ENCODE measurements at places on chromosomes 16 and 17.

GRCh38 chr17:50507871-50508572, at the start of gene MYCBPAP:
Gene MYCBPAP, plus strand, starts transcription at chr17:50508439. Its CDS starts 236 bp downstream, at chr17:50508675.
- peak; percentile 48 for DNase-seq

DNA sequence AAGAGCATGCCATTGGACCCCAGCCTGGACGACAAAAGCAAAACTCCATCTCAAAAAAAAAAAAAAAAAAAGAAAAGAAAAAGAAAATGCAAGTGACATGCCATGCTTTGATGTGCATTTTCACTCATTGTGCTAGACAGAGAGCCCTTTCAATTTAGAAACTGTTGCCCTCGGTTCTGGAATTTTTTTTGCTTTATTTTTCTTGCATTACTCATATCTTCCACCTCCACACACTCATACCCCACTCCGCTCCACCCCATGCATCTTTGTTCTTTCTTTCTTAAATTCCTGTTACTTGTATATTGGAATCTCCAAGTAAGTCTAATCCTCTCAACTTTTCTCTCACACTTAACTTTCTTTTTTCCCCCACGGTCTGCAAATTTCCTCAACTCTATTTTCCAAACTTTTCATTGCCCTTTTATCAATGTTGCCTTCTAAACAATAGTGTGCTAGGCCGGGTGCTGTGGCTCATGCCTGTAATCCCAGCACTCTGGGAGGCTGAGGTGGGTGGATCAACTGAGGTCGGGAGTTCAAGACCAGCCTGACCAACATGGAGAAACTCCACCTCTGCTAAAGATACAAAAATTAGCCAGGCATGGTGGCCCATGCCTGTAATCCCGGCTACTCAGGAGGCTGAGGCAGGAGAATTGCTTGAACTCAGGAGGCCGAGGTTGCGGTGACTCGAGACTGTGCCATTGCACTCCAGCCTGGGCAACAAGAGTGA, 16.8 kb upstream of the SUZ12 start:
- no peak for DNase-seq

GRCh38 chr16:6362321-6362720, 970.3 kb upstream of the RBFOX1 start:
- no peak for DNase-seq

GRCh38 chr16:16092925-16093627, 130.2 kb downstream of the ABCC6 start:
- no peak for DNase-seq

- no peak for DNase-seq
Observed at GRCh38 chr16:81838794-81839193, 59.7 kb downstream of the PLCG2 start.

GRCh38 chr16:77850636-77851333, 62.4 kb downstream of the VAT1L start:
- no peak for DNase-seq

DNA sequence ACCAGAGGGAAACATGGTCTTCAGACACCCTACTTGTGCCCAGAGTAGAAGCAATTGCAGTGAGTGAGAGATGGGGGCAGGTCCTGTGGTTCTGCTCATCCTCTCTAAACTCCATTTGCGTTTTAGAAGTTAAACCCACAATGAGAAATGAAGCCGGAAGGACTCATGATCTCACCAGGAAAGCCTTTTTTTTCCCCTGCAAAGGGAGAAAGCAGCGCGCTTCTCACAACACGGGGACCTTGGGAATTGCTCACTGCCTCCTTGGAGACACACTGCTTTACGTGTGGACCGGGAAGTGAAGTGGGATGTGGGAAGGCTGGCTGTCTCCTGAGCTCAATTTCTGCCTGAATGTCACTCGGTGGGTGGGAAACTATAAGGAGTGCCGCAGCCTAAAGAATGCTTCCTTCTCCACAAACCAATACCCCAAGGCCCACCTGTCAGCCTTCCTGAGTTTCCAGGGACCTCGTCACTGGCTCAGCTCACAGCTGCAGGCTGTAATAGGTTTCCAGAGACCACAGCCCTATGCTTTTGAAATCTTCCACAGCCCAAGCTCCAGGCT, 365.4 kb downstream of the XYLT1 start:
- no peak for DNase-seq

- no peak for DNase-seq
Observed at GRCh38 chr17:2366747-2367494, 29.6 kb downstream of the SGSM2 start.

DNA sequence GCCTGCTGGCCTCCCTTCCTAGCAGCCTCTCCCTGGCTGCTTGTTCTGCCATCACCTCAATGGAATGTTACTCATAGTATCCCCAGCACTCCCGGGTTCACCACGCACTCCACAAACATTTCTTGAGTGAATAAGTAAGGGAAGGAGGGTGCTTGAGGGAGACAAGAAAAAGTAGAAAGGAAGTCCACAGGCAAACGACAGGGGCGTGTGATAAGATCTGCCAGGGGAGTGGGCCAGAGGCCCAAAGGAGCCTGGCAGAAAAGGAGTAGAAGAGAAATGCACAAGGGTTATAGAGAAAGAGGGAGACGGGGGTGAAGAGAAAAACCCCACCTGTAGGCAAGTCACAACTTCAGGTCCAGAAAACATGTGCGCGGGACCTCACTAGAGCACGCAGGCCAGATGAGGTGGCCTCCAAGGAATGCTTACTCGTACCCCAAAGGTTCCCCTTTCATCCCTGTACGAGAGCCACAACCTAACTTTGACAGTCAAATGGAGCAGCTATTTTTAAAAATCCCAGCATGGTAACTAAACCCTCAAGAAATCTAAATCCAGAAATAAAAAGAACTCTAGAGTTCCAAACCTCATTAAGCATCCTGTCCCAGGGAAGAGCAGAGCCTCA, 6.6 kb downstream of the ZDHHC7 start:
- no peak for DNase-seq

GRCh38 chr17:33113276-33113990, 121.8 kb downstream of the SPACA3 start:
- no peak for DNase-seq

DNA sequence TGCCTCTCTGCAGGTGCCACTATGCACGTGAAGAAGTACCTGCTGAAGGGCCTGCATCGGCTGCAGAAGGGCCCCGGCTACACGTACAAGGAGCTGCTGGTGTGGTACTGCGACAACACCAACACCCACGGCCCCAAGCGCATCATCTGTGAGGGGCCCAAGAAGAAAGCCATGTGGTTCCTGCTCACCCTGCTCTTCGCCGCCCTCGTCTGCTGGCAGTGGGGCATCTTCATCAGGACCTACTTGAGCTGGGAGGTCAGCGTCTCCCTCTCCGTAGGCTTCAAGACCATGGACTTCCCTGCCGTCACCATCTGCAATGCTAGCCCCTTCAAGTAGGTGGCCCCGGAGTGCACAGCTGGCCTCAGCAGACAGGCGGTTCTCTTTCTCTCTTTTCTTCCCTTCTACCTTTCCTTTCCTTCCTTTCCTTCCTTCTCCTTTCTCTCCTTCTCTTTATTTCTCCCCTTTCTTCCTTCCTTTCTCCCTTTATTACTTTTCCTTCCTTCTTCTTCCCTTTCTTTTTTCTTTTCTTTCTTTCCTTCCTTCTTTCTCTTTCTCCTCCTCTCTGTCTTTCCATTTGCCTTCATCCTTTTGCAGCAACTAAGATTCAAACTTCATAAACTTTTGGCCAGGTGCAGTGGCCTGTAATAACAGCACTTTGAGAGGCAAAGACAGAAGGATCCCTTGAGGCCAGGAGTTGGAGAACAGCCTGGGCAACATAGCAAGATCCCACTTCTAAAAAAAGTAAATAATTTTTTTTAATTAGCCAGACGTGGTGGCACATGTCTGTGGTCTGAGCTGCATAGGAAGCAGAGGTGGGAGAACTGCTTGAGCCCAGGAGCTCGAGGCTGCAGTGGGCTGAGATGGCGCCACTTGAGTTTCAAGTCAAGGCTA, 46.7 kb downstream of the SCNN1B start:
- DNase-seq, result no peak

GRCh38 chr17:8310601-8311123, 621 bp downstream of the ARHGEF15 start:
- no peak for DNase-seq

DNA sequence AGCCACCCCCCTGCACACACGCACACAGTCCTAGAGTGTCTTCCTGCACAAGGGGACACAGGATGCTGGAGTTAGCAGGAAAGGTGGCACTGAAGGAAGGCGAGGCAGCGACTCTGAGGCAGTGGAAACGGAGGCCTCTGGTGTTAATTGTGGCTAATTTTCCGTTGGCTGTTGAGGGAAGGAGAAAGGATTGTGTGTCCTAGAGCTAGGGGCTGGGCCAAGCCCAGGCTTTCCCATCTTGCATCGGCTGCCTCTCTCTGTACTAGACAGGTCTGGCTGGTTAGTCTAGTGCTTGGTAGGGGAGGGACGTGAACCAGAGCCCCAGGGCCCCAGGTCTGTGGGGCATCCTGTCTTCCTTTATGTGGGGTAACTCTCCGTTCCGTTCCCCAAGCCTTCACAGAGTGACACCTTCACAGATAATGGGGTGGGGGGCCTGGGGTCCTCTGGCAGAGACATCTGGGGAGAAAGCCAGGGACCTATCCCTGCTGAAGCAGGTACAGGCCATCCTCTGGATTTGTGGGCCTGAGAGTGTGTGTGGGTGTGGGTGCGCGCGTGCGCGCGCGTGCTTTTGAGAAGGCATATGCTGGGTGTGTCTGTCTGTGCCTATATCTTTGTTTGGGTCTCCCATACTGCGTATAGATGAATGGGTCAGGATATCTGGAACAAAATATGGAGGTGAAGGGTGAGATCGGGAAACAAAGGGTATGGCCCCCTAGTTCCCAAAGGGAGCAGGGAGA, at the start of gene CHD3:
CHD3 (plus strand) TSS at position 606 of the 737 bp plus-strand sequence. CDS start 212 bp downstream, outside the sequence.
- DNase-seq, result peak; percentile 54

DNA sequence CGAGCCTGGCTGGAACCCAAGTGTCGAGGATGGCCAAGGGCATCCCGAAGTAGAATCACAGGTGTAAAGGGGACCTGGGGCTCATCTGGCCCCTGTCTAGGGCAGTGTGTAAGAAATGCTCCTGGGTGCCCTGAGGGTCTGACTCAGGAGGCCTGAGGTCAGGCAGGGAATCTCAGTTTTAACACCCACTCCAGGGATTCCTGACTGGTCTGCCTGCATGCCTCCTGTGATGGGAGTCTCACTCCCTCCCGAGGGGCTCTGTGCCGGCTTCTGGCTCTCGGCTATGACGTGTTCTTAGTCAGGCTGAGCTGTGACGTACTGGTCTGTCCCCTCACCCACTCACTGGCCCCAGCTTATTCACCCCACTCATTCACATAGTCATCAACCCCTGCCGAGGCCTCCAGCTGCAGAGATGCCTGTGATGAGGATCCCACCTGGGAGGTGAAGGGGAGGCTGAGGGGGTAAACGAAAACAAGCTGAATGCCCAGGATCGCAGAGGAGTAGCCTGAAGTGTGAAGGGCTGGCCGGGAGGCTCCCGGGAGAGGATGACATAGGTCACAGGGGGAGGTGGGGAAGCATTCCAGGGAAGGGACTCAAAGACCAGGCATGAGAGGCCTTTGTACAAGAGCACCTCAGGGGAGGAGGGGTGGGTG, 23.8 kb downstream of the FAM83G start:
- no peak for DNase-seq

DNA sequence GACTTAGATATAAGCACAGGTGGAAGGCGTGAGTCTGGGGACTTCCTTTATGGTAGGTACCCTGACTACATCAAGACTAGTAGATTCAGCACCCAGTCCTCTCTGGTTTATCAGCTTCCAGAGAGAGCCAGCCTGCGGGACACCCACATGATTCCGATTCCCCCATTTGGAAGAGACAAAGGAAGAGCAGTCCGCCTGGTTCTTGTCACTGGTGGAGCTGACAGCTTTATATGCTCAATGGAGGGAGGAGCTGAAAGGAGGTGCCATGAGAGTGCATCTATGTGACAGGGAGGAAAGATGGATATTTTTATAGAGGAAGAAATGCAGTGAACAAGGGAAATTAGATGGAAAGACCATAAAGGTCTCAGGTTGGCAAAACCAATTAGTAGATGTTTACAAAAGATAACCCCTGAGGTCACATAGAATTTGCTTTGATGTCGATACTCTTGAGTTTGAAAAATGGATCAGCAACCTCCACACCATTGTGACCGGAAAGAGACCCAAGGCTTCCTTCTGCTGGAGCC, 437.7 kb downstream of the PMP22 start:
- DNase-seq, result no peak

DNA sequence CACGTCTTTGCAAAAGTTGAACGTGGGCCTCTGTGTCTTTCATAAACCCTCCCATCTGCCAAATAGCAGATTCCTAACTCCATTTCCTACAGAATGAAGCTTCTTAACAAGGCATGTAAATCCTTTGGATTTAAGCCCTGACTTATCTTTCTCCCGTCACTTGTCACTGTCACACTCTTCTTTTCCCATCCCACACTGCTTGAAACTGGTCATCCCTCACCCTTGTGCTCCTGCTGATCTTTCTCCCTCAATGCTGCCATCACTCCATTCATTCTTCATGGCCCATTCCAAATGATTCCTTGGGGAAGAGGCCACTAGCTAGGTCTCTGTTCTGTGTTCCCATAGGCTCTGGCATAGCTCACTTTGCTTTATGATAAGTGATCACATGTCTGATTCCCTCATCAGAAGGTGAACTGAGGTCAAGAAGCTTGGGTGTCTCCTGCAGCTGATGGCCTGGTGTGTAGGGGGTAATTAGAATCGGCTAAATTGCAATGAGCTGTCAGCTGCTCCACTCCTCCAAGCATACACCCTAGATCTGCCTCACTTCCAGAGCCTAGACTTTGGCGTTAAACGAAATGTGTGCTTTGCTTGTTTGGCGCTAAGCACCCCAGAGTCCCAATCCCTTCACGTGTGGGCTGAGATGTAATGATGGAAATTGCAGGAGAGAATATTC, 61.7 kb downstream of the PECAM1 start:
- DNase-seq, result no peak

DNA sequence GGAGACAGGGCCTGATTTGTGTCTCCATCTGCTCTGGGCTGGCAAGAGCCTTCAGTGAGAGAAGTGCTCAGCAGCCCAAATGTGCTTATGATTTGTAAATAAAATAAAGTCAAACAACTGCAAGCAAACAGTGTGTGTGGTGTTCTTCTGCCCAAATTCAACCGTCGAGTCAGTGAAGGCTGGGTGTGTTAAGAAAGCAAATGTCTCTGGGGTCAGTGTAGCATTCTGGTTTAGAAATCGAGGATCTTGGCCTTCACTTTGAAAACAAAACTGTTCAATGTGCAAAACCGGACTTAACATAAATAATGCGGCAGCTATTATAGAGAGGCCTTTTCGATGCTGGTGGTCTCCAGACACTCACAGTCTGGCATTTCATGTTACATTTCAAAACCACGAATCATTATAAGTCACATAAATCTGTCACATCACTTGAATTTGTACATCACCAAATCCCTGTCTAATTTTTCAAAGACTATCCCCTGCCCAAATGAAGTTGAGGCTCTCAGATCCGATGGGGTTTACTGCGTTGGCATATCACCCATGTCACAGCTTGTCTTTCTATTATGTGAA, 158.6 kb upstream of the MYOCD start:
- no peak for DNase-seq

GRCh38 chr16:87304951-87305350, 12.2 kb downstream of the C16orf95 start:
- no peak for DNase-seq

GRCh38 chr17:42591411-42591810, 13.9 kb upstream of the PSMC3IP start:
- DNase-seq, result no peak

- DNase-seq, result no peak
Observed at GRCh38 chr16:28495795-28496749, 1.6 kb downstream of the APOBR start.
